ENCODE measurements at places on chromosomes 11 and 22. TPM values are rescaled to one million over a fixed set of nuclear protein-coding genes. Genes with fewer than 3 reads are reported as not detected.

- DNase-seq = no peak
These were observed 227.5 kb upstream of the ZC3H12C start for GRCh38 chr11:109865548-109866186.

DNA sequence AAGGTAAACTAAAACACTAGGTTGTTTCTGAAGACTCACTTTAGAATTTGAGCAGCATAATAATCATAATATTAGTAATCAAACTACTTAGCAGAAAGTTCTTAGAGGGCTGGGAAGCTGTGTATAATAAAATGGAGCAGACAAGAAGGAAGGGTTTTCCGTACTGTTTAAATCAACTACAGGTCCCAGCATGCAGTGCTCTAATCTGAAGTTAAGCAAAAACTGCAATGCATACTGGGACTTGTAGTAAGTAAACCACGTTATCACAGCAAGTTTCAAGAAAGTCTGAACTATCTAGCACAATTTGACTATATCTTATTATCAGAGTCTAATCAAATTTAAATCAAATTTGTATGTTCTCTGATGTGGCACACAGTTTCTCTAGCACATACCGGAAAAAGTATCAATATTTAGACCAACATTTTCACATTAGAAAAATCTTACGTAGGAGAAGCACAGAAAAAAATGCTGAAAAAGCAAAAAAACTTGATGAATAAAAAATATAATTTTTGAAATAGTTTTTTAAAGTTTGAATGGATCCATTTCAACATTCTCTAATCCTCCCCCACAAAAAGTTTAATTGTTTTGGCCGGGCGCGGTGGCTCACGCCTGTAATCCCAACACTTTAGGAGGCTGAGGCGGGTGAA is 8.2 kb downstream of the PHF21A start:
- peak; percentile 50 for DNase-seq

DNA sequence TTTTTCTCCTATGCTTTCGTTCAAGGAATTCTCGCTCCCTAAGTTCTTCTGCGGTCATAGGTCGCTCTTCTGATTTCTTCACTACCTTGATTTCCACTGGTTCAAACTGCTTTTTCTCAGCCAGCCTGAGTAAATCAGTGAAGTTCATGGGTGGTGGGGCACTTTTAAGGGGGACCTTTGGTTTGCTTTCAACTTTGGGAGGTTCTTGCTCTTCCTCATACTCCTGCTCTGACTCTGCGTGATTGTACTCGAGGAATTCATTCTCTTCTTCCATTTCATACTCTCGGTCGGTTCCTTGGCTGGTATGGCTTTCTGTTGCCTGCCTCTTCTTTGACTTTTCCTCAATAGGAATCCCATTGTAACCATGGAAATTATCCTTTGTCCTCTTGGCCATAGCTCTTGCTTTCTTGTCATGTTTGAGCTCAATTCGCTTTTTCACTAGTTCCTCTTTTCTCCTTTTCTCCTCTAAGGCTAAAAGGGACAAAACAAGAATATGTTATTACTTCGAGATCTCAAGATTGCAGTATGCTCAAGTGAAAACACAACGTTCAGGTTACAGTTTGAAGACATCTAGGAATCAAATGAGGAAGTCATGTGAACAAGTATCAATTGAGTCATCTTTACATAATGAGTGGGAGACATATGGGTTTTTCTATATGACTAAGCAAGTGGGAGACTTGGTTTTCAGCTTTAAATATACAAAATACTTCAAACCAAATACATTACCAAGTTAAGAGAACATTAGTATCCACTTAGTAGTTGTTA is 16.2 kb downstream of the MISFA start:
- no peak for DNase-seq

GRCh38 chr22:46659059-46659790 is 39.0 kb downstream of the GRAMD4 start:
- DNase-seq = no peak

DNA sequence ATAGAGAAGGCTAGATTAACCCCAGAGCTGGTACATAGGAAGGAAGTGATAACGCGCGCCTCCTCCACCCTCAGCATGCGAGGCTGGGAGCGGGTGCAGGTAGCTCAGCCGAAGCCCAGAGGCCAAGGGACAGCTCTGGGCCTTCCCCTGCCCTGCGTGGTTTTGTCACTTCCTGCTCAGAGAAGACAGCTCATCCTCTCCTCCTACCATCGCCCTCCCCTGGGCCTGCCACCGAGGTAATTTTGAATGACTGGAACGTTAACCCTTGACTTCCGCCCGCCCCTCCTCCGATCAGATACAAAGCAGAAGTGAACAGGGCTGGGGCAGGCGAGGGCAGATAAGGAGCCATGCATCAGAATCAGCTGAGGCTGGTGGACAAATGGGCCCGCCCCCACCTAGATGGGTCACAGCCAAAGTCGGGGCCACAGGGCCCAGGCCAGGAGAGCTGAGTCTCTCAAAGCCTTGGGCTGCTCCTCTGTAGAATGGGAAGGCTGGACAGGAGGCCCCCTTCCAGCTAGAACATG is 1.6 kb downstream of the RAC2 start:
- no peak for DNase-seq

The EMID1 gene
- 18.5 TPM for total RNA-seq

GRCh38 chr11:110431674-110432073 is 1.9 kb downstream of the FDX1 start:
- DNase-seq = no peak

DNA sequence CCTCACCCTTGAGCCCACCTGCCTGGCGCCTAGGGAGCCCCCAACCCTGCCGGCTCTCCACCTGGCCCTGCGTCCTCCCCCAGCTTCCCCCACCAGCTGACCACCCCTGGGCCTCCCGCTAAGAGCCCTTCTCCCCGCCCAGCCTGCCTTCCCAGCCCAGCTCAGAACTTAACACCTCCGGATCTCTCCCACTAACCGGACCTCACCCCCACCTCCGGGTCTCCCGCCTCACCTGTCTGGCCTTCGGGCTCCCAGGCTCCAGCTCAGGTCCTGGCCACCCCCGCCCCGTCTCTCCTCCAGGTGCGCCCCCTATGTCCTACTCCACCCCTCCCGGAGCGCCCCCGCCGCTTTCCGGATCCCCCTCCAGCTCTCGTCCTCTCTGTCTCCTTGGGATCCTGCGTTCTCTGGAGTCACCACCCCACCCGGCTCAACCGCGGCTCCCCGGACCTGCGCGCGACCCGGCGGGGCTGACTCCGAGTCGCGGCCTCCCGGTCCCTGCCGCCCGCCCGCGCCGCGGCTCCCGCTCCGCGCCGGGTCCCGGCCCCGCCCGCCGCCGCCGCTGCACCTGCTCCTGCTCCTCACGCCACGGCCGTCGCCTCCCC is at the start of gene KCNJ11:
Gene KCNJ11 (minus strand): TSS at position 51 of the 602 bp plus-strand sequence. CDS start 568 bp downstream, outside the sequence.
- DNase-seq = no peak

The TMEM86A gene
- 4.0 TPM for total RNA-seq

DNA sequence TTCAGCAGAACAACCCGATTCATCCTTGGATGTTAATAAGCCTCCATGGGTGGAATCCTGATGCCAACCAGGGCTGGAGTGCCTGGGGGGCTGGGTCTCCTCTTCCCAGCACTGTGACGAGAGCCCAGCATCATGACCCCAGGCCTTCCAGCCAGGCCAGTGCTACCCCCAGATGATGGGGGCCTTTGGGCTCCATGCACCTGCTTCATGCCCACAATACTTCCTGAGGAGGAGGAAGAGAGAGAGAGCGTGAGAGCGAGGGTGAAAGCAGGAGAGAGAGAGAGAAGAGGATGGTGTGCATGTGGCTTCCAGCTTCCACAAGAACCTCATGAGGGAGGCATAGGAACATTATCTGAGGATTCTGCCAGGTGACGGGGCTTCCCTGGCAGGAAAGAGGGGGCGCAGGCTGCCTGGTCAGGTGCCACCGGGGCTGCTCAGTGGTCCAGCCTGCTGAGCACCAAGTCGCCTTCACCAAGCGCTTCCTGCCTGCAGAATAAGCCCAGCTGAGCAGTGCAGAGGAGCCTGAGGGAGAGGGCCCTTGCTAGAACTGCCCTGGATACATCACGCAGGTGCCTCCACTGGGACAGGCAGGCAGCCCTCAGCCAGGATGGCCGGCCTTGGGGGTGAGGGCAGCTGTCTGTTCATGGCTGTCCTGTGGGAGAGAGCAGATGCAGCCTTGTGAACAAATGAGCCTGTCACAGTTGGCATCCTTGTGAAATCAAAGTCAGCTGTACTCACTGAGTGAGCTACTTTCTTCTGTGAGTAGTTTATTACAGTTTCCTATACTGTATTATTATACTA is 243.3 kb upstream of the B3GAT1 start:
- no peak for DNase-seq

GRCh38 chr22:43404673-43405385 is 7.0 kb upstream of the MPPED1 start:
- DNase-seq = no peak

DNA sequence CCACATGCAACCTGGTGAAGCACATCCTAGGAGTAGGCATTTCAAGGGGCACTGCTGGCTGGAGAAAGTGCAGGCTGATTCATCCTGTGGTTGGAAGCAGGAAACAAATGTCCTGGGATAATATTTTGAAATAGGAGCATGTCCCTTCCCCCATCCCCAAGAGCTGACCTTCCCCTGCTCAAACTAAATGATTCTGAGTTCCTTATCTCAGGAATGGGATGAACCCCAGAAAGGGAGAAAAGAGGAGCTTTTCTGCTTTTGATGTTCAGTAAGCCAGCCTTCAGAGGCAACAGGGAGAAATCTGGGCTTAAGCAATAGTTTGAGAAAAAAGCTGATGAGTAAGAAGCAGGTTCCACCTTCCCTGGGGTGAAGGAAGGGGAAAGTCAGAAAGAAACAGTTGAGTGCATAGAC is 19.5 kb upstream of the SPON1 start:
- no peak for DNase-seq

The NXPE4 gene
- not detected for total RNA-seq

DNA sequence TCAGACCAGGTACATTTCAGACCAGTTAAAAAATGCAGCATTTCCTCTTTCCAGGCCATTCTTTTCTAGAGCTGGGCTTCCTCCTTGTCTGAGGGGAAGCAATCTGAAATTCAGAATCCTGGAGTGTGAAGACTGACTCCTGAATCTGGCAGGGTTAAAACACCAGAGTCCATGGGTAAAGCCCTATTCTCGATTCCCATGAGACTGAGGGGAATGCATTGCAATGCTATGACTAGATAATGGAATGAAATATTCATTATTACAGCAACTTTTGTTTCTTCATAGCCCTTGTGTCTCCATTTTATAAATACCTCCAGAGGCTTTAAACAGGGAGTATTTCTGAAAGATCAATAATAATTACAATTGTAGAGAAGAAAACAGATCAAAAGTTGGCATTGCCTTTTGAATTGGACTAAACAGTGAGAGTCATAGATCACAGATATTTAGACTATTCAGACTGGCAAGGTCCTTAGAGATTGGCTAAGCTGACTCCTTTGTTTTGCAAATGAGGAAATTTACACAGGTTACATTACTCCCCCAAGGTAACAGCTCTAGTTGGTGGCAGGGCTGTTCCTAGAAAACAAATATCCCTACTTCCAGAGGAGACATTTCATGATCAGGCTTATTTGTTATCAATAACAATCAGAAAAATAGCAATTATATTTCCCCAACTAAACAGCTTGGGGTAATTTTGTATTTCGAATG is 632.6 kb upstream of the KIRREL3 start:
- no peak for DNase-seq

The PANX3 gene
- total RNA-seq = not detected

GRCh38 chr11:70481625-70482528 is 83.5 kb downstream of the CTTN start:
- no peak for DNase-seq

The SLC22A9 gene
- not detected for total RNA-seq

- no peak for DNase-seq
These were observed 49.5 kb upstream of the GNAZ start for GRCh38 chr22:23020659-23021293.

The GP1BB gene
- total RNA-seq = 2.0 TPM

GRCh38 chr11:117489999-117490679 is 162.5 kb downstream of the CEP164 start:
- DNase-seq = no peak

GRCh38 chr11:112016765-112017376 is 8.3 kb upstream of the DLAT start:
- DNase-seq = no peak

DNA sequence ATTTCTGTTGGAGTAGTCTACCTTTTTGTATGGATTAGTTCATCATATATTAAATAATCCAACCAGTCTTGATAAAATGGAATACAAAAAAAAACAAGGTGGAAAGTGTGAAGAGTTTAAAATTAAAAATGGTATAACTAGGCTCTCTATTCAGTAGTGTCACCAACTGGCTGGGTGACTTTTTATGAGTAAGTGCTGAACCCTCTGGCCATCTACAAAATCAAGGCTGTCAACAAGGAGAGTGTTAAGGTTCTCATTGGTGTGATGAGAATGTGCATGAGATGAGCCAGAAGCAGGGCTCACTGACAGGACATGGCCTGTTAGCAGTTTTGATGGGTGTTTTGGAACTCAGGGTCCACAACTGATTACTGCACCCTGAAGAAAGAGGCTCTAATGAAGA is 343.2 kb downstream of the AASDHPPT start:
- DNase-seq = no peak

DNA sequence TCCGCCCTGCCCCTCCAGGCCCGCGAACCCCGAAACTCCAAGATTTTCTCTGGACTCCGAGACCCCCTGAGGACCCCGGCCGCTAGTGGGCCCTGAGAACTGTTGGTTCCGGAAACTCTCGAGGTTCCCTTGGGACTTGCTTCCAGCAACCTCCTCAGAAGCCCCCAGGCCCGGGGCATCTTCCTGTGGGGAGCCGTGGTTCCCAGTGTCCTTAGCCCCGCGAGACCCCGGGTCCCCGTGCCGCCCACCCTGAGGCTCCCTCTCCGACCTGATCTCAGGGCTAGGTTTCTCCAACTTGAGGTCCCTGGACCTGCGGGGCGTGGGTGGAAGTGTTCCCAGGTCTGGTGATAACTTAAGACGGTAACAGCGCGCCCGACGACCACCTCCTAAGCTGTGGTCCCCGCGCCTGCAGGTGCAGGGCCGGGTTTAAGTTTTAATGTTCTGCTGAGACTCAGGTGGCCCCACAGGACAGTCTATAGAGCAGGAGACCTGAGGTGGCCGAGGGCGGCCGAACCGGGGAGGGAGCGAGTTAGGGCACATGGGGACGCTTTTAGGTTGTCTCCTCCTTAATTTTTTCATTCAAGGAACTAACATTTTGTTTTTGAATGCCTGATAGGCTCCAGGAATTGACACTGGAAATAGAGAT is 720 bp downstream of the FAM118A start:
- no peak for DNase-seq

The ALDH3B2 gene
- total RNA-seq = 19.1 TPM

GRCh38 chr22:46054091-46055073 is 77.4 kb upstream of the WNT7B start:
- peak; percentile 70 for DNase-seq

All from skin of body (tissue), 3 donors.